ENCODE measurements at places on chromosomes 2 and 18.

GRCh38 chr18:48018851-48019250 lies 88.4 kb upstream of the SMAD2 start:
- DNase-seq: no peak

DNA sequence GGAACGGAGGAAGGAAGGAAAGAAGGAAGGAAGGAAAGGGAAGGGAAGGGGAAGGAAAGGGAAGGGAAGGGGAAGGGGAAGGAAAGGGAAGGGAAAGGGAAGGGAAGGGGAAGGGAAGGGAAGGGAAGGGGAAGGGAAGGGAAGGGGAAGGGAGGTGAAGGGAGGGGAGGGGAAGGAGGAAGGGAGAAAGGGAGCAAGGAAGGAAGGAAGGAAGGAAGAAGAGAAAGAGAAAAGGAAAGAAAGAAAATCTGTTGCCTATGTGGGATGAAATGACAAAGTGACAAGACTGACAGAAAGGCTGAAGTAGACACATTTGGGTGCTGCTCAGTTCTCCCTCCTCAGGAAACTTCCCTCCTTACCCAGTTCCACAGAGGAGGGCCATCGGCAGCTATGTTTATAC lies 46.3 kb upstream of the GORASP2 start:
- DNase-seq: no peak

GRCh38 chr18:44723411-44723810 lies 42.7 kb downstream of the SETBP1 start:
- DNase-seq: no peak

GRCh38 chr2:145752091-145752806 lies 1232.3 kb upstream of the ZEB2 start:
- no peak for DNase-seq

- no peak for DNase-seq
These were observed 47.5 kb downstream of the PTPN2 start for GRCh38 chr18:12836551-12836950.

DNA sequence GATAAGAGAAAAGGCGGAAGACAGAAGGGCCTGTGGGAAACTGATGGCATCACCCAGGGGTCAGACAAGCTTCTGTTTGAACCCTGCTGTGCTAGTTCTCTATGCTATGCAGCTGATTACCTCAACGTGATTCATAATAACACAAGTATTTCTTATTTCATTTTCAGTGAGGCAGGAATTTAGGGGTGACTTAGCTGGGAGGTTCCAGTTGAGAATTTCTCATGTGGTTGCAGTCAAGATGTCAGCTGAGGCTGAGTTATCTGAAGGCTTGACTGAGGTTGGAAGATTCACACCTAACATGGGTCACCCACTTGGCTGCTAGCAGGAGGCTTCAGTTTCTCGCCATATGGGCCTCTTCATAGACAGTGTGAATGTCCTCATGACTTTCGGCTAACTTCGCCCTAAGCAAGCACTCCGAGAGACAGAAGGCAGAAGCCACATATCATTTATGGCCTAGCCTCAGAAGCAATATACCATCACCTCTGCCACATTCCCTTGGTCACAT lies 34.0 kb upstream of the TMEM131 start:
- DNase-seq: no peak

GRCh38 chr18:37578886-37579513 lies 13.4 kb upstream of the CELF4 start:
- no peak for DNase-seq

DNA sequence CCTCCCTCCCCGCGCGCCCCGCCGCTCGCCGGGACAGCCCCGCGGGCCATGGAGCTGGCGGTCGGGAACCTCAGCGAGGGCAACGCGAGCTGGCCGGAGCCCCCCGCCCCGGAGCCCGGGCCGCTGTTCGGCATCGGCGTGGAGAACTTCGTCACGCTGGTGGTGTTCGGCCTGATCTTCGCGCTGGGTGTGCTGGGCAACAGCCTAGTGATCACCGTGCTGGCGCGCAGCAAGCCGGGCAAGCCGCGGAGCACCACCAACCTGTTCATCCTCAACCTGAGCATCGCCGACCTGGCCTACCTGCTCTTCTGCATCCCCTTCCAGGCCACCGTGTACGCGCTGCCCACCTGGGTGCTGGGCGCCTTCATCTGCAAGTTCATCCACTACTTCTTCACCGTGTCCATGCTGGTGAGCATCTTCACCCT lies 865 bp downstream of the GALR1 start:
- no peak for DNase-seq

DNA sequence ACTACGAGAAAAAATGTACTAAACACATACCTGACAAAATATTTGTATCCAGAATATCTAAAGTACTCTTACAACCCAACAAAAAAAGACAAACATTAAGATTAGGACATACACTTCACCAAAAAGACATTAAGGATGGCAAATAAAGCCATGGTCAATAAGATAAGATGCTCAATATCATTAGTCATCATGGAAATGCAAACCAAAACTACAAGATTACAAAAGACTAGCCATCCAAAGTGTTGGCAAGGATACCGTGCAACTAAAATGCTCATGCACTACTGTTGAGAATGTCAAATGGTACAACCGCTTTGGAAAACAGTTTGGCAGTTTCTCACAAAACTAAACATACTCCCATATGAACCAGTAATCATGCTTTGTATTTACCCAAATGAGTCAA lies 29.7 kb downstream of the MAP3K2 start:
- no peak for DNase-seq

GRCh38 chr2:83172841-83173240 lies 1286.2 kb downstream of the SUCLG1 start:
- no peak for DNase-seq

- no peak for DNase-seq
These were observed 24.6 kb downstream of the CCDC195 start for GRCh38 chr2:224691563-224691962.

DNA sequence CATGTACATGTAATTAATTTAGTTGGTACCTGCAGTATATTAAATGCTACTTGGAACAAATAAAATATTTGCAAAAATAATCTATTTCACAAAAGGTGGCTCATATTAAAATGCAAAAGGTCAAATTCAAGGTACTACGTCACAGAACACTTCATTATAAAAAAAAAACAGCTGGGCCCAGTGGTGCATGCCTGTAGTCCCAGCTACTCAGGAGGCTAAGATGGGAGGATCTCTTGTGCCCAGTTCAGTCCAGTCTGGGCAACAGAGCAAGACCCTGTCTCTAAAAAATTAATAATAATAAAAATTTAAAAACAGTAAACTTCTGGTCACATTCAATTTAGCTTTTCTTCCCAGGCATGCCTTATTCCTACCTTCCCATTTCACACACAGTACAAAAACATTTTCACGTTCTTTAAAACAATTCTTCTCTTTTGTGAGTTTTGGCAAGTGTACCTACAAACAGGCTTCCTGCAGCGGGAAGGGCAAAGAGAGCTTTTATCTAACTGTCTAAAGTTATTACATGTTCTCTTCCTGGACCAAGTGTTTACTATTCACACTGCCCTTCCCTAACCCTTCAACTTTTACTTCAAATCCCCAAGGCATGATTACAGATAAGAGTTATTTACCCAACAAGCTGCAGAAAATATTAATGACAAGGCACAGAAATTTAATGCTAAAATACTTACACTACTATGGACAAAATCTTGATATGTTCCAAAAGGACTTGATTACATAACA lies 10.7 kb downstream of the BAZ2B start:
- no peak for DNase-seq

DNA sequence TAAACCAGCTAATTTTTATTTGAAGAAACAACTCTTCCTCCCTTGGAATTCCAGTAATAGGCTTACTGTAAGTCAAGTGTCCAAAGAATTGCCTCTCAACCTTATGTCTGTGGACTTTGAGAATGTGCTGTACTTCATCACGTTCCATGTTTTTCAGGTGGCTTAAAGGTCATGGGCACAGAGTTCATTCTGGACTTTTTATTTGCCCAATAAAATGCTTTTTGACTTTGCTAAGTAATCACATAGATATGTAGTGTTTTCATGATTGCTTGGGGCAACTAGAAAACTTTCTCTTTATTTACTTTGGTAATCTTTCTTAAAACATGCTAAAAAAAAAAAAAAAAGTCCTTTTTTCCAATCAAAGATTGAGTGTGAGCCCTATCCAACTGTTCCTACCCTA lies 10.4 kb upstream of the DNAH7 start:
- DNase-seq: no peak

- DNase-seq: no peak
These were observed 18.2 kb upstream of the TNP1 start for GRCh38 chr2:216878072-216878471.

DNA sequence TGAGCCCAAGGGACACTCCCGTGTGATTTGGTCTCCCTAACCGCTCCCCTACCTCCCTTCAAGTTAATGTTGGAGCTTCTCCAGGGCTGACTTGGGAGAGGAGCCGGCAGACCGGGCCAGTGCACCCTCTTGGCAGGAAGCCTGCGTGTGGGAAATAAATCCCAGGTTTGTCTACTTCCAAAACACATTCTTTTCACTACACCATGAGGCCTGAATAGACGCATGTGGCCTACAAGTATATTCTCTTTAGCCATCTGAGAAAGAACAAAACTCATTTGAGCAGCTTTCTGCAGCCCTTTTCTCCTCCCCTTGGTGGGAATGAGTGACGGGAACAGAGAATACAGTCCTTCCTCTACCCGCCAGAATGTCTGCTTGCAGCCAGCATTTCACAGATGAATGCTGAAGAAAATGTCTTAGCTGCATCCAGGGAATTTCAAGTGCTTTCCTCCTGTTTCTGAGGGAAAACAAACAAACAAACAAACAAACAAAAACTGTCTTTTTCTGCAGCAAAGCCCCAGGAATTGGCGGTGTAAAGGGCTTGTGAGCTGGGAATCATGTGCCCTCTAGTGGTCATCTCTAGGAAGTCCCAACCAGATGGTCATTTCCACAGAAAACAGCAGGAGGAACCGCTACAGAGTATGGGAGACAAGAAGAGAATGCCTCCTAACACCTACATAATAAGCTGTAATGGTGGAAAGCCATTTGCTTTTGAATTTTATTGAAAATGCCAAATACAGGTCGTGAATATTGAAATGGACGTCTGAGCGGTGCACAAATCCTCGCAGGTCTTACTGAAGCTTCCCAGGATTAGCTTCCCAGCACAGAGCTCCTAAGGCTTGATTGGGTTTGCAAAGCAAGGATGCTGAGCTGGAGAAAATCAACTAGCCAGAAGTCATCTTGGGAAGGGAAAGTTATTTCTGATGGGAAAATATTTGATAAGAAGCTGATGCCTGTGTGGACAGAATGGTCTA lies 41.2 kb upstream of the DAPL1 start:
- DNase-seq: no peak

DNA sequence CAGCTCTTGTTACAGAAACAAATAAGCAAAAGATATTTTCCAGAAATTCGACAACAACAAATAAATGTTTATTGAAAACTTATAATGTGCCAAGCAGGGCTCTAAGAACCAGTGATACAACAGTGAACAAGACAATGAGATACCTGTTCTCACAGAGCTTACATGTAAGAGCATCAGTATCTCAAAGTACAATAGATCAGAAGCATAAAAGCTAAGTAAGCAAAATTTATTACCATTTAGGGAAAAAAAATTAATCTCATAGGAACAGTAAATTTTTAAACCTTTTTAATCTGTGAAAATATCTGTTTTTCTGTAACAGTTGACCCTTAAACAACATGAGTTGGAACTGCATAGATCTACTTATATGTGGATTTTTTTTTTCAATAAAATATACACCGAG lies 20.9 kb downstream of the ROCK1 start:
- DNase-seq: no peak

- DNase-seq: no peak
These were observed 37.2 kb upstream of the DNMT3A start for GRCh38 chr2:25378731-25379490.

- no peak for DNase-seq
These were observed 88.0 kb downstream of the SMAD7 start for GRCh38 chr18:48862678-48863270.

GRCh38 chr2:28512607-28512965 lies 16.7 kb downstream of the PLB1 start:
- DNase-seq: no peak

DNA sequence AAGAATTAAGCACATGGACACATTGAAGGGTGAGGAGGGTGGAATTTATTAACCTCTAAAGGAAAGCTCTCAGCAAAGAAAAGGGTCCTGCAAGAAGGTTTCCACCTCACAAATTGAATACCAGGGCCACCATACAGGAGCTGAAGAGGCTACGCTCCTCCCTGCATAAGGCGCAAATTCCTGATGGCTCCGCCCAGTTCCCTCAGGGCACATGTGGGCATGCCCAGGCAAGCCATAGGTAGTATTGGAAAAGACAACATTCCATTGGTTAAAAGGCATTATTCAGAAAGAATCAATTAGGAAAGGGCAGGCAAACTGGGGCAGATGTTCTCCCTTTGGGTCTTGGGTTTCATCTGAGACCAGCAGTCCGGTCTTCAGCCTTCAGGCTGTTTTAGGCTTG lies 161.2 kb downstream of the PTPRM start:
- no peak for DNase-seq

GRCh38 chr18:55235094-55235461 lies 275.8 kb upstream of the CCDC68 start:
- DNase-seq: no peak

DNA sequence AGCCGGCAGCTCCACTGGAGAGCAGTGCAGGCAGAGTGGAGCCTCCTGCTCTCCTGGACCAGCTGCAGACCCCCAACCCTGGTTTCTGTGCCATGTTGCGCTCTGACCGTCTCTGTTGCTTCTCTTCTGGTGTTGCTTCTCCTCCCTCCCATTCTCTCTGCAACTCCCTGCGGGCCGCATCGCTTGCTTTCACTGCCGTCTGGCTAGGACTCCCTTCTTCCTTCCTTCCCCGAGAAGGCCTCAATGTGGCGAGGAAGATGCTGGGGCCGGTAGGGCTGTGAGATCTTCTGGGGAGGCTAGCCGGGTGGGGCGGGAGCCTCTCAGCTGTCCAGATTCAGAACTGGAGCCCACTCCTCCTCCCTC lies 6.2 kb downstream of the DNAJB2 start:
- DNase-seq: no peak

DNA sequence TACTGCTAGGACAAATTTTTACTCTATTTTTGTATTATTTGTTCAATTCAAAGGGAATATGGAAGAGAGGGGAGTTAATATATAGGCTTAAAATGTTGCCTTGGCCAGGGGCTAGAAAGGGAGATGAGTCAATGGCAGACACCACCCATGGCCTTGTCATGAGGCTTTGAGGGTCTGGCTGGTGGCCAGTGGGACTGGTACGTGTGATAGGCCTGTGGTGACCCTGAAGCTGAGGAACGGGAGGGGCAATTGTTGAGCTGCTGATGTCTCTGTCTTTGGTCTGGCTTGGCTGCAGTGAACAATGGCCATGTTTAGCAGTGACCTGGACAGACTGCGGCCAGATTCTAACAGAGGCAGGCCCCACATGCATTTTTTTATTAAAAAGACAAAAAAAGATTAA lies 18.5 kb downstream of the GKN1 start:
- DNase-seq: no peak

GRCh38 chr2:48454504-48454903 lies 75.5 kb upstream of the STON1 start:
- DNase-seq: no peak

GRCh38 chr2:217396165-217396564 lies 536.3 kb upstream of the TNP1 start:
- no peak for DNase-seq

DNA sequence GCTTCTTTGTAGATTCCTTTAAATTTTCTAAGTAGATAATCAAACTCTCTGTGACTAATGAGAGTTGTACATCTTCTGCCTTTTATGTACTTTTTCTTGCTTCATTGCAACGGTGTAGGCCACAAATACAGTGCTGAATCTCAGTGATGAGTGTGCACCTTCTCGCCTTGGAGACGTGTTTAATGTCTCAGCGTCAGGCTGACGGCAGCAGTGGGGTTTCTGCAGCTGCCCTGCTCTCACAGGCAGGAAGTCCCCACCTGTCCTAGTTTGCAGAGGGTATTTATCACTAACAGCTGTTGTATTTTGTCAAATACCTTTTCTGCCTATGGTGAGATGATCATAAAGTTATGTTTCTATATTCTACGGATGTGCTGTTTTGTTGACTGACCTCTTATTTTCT lies 13.3 kb downstream of the AGXT start:
- DNase-seq: no peak

Data from activated CD8-positive, alpha-beta memory T cell treated with anti-CD3 and anti-CD28 coated beads for 48 hours (primary cell).